ENCODE measurements at places on chromosomes 1 and 21.

- no peak for DNase-seq
Observed at GRCh38 chr1:198741744-198742143, 102.9 kb downstream of the PTPRC start.

- DNase-seq = no peak
Observed at GRCh38 chr1:103859721-103860120, 110.0 kb downstream of the AMY1C start.

DNA sequence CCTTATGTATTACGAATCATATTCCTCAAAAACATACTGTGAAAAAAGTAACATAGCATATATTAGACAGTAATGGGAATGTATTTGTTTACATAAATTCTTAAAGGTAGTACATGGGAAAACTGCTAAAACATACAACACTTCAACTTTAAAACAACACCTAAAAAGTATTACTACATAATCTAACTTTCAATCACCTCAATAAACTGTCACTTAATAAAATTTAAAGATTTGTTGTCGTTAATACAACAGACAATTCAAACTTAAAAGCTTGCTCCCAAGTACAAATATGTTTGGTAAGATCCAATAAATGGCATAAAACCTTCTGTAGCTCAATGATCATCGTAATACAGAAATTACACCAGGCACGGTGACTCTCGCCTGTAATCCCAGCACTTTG, 3.7 kb downstream of the ARID4B start:
- no peak for DNase-seq

- DNase-seq = no peak
Observed at GRCh38 chr1:207497941-207498340, 2.0 kb downstream of the CR1 start.

DNA sequence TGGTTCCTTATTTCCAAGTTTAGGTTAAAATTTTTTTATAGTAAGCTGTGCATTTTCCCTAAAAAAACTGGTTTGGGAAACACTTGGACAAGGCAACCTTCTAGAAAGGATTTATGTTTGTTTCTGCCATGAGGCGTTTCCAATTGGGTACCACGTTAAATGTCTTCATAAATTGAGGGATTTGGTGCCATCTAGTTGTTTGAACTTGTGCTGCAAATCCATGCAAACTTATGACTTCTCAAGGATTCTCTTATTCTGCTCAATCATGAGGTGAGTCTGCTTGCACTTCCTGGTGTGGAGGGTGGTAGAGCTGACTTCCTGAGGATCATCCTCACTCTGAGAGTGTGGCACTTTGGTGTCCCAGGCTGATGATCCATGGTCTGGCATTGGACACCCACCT, 123.3 kb downstream of the PCNX2 start:
- DNase-seq = no peak

DNA sequence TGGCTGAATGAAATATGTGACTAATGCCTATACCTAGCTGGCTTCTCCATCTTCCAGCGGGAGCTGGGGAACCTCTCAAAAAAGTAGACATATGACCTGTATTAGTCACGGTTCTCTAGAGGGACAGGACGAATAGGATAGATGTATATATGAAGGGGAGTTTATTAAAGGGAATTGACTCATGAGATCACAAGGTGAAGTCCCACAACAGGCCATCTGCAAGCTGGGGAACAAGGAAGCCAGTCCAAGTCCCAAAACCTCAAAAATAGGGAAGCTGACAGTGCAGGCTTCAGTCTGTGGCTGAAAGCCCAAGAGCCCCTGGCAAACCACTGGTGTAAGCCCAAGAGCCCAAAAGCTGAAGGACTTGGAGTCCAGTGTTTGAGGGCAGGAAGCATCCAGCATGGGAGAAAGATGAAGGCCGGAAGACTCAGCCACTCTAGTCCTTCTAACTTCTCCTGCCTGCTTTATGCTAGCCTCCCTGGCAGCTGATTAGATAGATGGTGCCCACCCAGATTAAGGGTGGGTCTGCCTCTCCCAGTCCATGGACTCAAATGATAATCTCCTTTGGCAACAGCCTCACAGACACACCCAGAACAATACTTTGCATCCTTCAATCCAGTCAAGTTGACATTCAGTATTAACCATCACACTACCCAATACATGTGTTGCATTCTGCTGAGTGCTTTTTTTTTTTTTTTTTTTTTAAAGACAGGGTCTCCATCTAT, 19.6 kb downstream of the OLIG1 start:
- DNase-seq = no peak

GRCh38 chr1:248622570-248623001, 12.3 kb downstream of the OR2T11 start:
- DNase-seq = no peak

GRCh38 chr1:85818371-85818770, 110.1 kb upstream of the ZNHIT6 start:
- no peak for DNase-seq

- no peak for DNase-seq
Observed at GRCh38 chr1:214337511-214337910, 56.6 kb downstream of the SMYD2 start.
